ENCODE measurements at places on chromosomes 6 and 20.

GRCh38 chr20:34891166-34892062 is 15.0 kb downstream of the ACSS2 start:
- no peak for DNase-seq

DNA sequence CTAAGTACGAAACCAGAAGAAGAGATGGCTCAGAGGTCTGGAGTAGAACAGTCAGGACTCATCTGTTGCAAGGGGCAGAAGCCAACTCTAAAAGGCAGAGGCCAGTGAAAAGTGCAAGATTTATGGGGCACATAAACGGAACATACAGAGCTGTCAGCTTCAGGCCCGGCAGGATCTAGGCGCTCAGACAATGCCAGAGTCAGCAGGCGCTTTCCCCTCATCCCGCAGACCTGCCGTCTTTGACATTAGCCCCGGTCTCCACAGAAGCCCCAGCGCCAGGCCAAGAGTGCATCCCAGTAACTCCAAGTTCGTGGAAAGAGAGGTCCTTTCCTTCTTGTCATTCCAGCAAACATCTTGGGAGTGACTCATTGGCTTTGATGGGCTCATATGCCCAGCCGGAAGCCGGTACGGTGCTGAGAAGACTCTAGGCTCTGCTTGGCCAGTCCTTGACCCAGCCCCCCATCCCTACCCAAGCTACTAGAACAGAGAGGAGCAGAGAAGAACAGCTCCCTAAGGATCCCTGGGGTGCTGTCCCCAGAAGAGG is 260.9 kb downstream of the TAF4 start:
- DNase-seq = no peak

- DNase-seq = no peak
These were observed 24.7 kb downstream of the EDN3 start for GRCh38 chr20:59325142-59325523.

GRCh38 chr20:44223721-44224120 is 13.2 kb upstream of the OSER1 start:
- DNase-seq = no peak

DNA sequence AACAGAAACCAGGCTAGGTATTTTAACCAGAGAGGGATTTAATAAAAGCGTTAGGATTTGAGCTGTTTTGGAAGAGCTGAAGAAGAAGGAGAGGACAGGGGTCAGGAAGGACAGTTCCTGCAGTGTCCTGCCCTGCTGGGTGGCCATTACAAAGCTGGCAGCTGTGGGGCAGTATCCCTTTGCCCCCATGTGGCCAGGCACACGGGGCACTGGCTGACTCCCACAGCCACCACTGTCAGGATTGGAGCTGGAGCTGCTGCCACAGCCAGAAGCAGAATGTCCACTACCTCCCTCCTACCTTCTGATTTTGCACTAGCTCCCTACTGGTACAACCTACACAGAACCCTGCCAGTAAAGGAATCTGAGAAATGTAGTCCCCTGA is 46.5 kb downstream of the SLC22A3 start:
- no peak for DNase-seq

DNA sequence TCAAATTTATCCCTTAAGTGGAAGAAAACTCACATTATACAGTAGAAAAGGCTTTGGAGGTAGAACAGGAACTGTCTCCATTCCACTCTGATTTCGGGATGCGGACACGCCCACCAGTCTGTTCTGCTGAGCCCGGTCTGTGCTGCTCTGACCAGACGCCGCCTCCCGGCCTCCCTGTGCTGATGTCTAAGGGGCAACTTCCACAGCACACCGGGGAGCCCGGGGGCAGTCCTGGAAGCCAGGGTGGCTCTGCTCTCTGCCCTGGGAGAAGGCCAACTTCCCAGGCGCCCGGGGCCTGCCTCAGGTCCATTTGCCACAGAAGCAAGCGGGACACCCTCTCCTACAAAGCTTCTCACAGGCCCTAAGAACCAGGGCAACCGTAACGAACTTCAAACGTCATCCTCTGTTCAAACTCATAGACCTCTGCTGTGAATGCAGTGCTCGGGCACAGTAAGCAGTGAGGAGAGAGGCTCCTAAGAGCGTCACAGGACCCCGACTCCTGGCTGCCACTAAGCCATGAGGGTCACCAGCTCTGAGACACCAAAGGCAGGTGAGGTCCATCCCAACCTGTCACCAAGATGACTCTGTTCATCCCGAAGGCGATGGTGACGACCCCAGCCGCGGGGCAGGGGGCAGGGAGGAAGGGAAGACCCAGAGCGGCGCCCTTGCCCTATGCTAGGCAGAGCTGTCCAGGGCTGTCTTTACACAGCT is 5.6 kb downstream of the TAF4 start:
- no peak for DNase-seq

DNA sequence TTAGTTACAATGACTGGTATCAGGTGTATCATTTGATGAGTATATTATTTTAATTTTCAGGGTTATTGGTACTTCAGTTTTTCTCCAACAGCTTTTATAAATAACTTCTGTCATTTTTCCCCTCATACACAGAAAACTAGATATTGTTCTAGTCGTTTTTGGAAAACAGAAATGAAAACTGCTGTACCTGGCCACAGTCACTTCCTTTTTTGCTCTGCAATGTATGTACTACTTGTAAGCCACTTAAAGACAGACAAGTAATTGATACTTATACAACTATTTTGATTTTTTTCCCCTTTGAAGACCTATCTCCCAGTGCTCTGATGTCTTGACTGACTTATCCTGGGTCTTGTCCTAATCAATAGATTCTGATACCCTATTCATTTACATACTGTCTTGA is 218.6 kb upstream of the RUNX2 start:
- no peak for DNase-seq

- no peak for DNase-seq
These were observed 96.6 kb upstream of the MAN1A1 start for GRCh38 chr6:119446115-119446554.

DNA sequence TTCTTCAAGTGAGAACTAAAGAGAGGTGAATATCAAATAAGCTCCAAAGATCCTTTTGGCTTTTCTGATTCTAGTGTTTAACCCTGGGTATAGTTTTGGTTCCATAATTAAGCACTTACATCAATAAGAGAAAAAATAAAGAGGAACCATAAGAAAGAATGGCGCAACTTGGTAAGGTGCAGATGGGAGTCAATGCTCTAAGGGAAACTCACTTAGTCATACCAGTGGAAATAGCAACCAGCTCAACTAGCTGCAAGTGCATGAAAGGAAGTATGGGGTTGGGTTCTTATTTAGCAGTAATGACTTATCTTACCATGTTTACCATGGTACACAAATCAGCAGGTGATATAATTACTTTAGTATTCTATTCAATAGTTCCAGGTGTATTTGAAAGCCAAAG is 296.5 kb upstream of the RUNX2 start:
- no peak for DNase-seq

DNA sequence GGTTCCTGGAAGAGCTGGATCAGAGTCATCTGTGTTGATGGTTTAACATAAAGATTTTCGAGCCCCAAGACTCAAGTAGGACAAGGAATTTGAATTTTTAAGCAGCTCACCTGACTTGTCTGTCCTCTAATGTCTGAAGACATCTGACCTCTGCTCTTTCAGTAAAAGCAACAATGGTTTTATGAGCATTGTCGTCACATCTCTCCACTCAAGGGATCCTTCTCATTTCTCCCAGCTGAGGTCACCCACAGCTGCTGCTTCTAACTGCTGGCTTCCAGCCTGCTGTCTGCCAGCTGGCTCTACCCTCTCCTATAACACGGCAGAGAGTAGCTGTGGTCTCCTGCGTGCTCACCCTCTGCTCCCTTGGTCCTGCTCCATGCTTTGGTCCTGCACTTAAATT is 24.7 kb upstream of the HDAC2 start:
- peak; percentile 37 for DNase-seq

- no peak for DNase-seq
These were observed 6.6 kb downstream of the MYL9 start for GRCh38 chr20:36548006-36548315.

DNA sequence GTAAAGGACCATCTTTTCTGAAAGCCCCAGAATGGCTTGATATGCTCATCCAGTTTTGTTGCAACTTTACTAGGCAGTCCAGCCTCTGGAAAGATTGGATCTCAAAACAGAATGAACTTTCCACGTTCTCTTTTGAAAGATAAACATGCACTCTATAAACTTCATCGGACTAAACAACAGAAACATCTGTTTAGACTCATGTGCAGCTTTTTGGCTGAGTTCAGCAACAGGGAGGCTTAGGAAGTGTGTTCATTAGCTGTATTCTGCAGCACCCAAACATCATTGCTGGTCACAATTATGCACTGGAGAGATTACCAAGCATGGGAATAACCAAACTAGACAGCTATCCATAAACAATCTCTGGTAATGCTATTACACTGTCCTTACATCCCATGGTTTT is 180.5 kb downstream of the TENT5A start:
- DNase-seq = peak; percentile 64

DNA sequence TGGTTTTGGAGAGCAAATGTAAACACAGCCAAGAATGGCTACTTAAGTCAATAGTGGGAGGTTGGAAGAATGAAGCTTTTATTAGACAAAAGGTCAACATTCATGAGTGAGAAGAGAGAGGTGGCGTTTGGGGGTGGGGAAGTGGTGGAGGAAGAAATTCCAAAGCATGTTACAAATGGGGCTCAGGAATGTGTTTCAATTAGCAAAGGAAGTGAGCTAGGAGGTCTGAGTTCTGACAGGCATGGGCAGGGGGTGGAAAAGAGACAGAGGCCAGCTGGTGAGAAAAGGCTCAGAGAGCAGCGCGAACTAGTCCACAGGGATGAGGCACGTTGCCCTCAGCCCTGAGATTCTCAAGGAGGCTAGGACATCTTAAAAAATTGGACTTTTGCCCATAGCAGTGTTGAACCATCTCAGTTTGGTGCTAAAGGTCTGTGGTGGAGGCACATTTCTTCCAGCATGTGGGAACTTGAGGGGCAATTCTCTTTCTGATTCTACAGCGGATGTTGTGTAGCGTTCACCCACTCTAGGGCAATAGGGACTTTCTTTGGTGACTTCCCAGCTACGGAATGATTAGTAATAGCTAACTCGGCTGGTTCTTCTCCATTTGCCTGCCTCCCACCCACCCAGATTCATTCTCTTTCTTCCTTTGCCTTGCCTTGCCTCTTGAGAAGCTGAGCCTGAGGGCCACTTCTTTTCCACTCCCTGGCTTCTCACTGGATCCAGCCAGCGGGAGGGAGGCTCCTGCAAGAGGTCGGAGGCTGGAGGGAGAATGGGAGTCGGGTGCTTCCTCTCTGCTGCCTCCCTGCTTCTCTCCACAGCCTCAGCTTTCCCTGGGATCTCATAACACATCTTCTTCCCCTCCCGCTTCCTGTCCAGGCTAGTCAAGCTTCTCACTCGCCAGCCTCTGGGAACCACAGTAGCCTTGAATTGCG is 45.1 kb upstream of the NEDD9 start:
- no peak for DNase-seq

- DNase-seq = no peak
These were observed 141.6 kb upstream of the AKAP12 start for GRCh38 chr6:151098166-151098565.

DNA sequence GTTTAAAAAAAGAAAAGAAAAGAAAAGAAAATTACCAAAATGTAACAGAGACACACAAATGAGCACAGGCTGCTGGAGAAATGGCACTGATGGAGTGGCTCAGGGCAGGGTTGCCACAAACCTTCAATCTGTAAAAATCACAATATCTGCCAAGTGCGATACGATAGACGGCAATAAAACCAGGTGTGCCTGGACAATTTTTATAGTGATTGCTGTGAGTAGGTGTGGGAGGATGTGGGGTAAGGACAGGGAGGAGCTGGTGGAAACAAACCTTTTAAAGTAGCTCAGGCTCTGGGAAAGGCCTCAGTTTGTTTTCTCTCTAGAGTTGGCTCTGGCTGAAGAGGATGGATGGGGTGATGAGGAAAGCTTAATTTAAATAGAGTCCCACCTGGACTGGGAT is 592.7 kb upstream of the AGPAT4 start:
- no peak for DNase-seq

DNA sequence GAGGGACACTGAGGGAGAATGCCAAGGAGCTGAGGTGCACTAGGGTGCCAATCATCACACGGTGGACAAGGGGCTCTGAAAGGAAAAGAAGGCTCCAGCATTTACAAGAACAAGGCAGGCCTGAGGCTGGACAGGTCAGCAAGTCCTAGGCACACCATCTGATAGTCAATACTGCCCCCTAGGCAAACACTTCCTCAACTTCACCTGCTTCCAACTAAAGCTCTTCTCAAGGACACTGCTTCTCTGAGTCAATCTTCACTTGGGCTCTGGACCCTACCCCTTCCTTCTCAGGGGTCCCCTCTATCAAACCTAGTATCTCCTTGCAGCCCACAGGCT is 37.7 kb upstream of the SLC4A11 start:
- DNase-seq = no peak
